ENCODE measurements at places on chromosomes 11 and 22.

- no peak for DNase-seq
These were observed 13.1 kb downstream of the LRRC32 start for GRCh38 chr11:76657187-76658170.

GRCh38 chr11:92744929-92745585, 224.4 kb upstream of the MTNR1B start:
- DNase-seq = no peak

DNA sequence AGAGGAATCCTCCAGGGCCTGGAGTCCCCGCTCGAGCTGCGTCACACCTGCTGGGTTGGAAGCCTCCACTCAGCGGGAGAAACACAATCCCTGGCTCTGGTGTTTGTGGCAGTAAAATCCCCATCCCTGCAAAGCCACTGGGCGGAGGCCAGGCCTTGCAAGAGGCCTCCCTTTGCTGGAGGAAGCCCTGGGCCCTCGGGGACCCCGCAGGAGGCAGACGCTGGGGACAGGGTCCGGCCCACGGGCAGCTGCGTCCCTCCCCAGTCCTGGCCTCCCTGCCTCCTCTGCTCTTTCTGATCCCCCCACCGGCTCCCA, 194.7 kb downstream of the BRD1 start:
- no peak for DNase-seq

- no peak for DNase-seq
These were observed 20.1 kb upstream of the PEX26 start for GRCh38 chr22:18057568-18058209.

DNA sequence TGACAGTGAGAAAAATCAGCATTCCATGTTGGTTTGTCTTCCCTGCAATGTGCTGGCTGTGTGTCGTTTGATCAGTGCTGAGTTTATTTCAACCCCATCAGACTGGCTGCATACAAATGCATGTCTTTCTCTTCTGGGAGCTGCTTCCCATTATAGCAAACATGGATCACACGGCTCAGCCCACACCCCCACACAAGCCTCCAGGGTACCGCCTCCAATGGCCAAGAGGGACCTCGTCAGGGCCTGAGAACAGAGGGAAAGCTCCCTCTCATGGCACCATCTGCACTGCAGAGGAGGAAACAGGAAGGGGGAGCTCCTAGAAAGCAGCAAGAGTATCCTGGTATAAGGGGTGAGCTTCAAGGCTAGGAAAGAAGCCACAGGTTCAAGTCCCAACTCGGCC, 214.2 kb downstream of the LARGE1 start:
- DNase-seq = no peak

GRCh38 chr11:63551091-63551888, 11.9 kb downstream of the PLAAT2 start:
- DNase-seq = no peak
